ENCODE measurements at places on chromosomes 4 and X. TPM values are rescaled to one million over a fixed set of nuclear protein-coding genes. Genes with fewer than 3 reads are reported as not detected.

- DNase-seq: no peak
Observed at GRCh38 chr4:150591406-150591805, 9.5 kb downstream of the MAB21L2 start.

- DNase-seq: no peak
Observed at GRCh38 chr4:14348506-14348905, 653.8 kb upstream of the CPEB2 start.

DNA sequence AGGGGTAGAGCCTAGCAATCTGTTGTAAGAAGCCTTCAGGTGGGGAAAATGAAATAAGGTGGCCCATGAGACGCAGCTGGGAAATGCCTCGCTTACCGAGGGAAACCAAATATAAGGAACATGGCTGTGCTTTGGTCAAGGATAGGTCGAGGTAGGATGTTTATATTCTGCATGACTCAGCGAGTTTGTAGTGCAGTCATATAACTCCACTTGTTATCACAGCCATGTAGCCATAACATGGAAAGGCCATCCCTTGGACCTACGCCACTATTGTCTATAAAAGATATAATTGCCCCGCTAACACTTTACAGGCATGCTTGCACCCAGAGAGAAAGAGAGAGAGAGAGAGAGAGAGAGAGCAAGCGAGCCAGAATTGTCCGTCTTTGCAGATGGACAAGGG lies 80.9 kb upstream of the GLRA2 start:
- DNase-seq: no peak

GRCh38 chrX:9183481-9183880 lies 149.6 kb upstream of the FAM9B start:
- DNase-seq: no peak

GRCh38 chrX:12580548-12580947 lies 210.7 kb upstream of the PRPS2 start:
- no peak for DNase-seq

DNA sequence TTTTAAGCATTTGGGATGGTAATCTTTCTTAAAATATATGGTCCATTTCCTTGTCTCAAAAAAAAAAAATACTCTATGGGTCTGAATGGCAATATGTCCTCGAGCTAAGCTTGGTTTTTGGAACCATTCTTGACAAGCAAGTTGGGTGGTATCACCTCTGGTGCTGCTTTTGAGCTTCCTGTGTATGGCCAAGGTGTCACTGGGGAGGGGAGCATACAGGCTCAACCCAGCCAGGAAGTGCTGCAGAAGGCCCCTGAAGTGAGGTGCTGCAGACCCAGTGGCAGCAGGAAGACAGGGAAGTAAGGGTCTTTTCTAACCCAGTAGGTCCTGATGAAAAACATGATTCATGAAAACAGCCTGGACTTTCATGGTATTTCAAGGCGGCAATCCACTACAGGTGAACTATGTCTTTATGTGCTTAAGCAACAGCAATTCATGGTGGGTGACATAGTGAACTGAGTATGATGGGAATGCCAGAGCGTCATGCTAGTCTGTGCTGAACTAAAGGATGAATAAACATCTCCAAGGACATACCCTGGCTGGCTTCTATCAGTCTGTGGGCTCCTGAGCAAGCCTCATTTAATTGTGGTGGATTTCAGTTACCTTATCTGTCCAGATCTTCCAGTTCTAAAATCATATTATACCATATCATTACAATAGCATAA lies 15.1 kb downstream of the TRAPPC2 start:
- DNase-seq: no peak

- DNase-seq: no peak
Observed at GRCh38 chrX:102892103-102892502, 45.0 kb upstream of the RAB40AL start.

The RGS12 gene
- 33.4 TPM for polyA plus RNA-seq

The MAGEC1 gene
- polyA plus RNA-seq: not detected

The APLN gene
- polyA plus RNA-seq: 7.4 TPM

The TBC1D8B gene
- polyA plus RNA-seq: 5.3 TPM

The HSD17B13 gene
- polyA plus RNA-seq: 0.53 TPM

The STPG2 gene
- 0.67 TPM for polyA plus RNA-seq

The FGFBP1 gene
- polyA plus RNA-seq: 0.12 TPM

Measured in left renal pelvis (tissue), 4 donors.